ENCODE measurements at places on chromosomes 3 and 15.

GRCh38 chr3:146468671-146469149 lies 651 bp downstream of the PLSCR2 start:
- no peaks in the 10 kb centered on the region for H3K27me3 ChIP-seq
- H3K4me3 ChIP-seq: peak overlapping the region; percentile 32
- H3K36me3 ChIP-seq: no peaks in the 10 kb centered on the region
- H3K4me1 ChIP-seq: peaks cover 5% of the 10 kb centered on the region
- DNase-seq: no peak

DNA sequence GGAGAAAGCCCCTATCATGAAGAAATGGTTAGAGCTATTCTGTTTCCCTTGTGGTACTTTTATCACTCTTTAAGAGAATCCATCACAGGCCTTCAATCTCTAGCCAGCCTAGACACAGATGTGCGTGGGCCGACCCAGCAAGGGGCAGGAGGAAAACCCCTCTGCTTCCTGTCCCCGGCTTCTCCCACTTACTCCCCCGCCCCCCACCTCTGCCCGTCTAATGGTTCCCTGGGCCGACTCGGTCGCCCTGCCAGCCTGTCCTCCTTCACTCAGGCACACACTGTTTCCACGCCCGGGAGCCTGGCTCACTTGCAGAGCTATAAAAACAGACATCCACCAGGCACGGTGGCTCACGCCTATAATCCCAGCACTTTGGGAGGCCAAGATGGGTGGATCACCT lies 58.3 kb upstream of the TFRC start:
- H3K27me3 ChIP-seq: no peaks in the 10 kb centered on the region
- H3K4me3 ChIP-seq: no peak overlapping the region
- H3K27ac ChIP-seq: no peak overlapping the region
- H3K4me1 ChIP-seq: peaks cover 18% of the 10 kb centered on the region

DNA sequence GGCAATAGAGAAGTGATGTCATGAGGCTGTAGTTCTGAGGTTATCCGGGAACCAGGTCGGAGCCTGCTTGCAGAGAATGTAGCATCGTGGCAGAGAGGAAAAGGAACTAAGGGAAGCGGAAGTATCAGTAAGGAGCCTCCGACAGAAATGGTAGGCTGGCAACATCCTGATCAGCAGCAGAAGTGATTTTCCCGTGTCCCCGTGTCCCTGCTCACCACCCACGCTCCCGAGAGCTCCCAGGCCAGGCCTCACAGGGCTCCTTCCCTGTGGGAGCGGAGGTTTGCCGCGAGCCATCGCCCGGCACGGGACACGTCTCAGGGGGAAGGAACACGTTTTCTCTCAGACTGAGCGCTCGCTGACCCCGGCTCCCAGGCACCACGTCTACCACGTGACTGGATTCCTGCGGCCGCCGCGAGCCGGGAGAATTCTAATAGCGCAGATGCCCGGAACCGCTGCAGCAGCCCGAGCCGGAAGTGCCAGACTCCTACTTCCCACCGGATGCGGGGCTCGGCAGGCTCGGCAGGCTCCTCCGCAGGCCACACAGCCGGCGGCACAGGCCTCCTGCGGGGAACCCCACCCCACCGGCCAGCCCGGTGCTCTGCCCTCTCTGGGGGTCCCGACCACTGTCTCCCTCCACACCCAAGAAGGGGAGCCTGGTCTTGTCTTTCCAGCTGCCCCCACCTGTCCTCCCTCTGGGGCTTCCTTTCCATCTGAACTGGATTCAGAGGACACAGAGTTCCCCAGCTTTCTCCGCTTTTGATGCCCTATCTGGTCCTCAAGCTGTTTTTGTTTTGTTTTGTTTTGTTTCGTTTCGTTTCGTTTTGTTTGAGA lies 99.3 kb downstream of the BDH1 start:
- H3K27me3 ChIP-seq: no peaks in the 10 kb centered on the region
- DNase-seq: peak; percentile 21
- H3K36me3 ChIP-seq: no peaks in the 10 kb centered on the region
- peaks cover 15% of the 10 kb centered on the region for H3K4me1 ChIP-seq
- peak overlapping the region; percentile 88 for H3K4me3 ChIP-seq
- H3K27ac ChIP-seq: peak overlapping the region; percentile 47

- peak overlapping the region; percentile 97 for H3K27ac ChIP-seq
- peaks cover 37% of the 10 kb centered on the region for H3K36me3 ChIP-seq
- H3K4me3 ChIP-seq: peak overlapping the region; percentile 23
Observed at GRCh38 chr3:50602595-50603191, 8.9 kb downstream of the CISH start.

- no peak for DNase-seq
- peaks cover 47% of the 10 kb centered on the region for H3K36me3 ChIP-seq
- H3K4me3 ChIP-seq: no peak overlapping the region
- no peaks in the 10 kb centered on the region for H3K27me3 ChIP-seq
- H3K27ac ChIP-seq: no peak overlapping the region
Observed at GRCh38 chr15:40290545-40290917, 7.7 kb upstream of the ANKRD63 start.
